ENCODE measurements at places on chromosomes 4 and X. TPM values are rescaled to one million over a fixed set of nuclear protein-coding genes. Genes with fewer than 3 reads are reported as not detected.

DNA sequence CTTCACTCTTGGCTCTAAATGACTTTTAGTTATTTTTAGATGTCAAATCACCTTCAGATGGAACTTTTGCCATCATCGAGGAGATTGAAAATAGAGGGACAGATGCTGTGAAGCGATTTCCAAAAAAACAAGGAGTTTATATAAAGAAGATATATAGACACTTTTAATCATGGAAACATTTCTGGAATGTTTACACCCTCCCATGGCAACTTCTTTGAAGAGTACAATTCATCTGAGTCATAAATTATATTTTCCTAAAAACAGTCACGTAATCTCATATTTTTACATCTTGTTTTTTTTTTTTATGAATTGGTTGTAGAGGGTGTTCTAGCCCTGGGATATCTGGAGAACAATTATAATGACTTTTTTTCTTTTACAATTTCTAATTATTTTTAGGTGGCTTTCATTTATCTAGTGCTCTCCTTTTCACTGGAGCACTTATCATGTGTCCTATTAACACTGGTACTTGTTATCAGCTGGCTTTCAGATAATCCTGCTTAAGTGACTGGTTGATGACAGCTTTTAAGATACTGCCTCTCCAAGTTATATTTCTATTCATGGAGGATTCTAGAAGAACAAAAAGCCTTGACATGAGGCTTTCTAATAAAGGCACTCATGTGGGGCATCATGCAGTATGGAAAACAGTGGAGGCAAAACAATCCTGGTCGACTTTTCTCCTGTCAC is 24.9 kb downstream of the PCDH7 start:
- DNase-seq: no peak

AGTR2 gene
- total RNA-seq: not detected

DNA sequence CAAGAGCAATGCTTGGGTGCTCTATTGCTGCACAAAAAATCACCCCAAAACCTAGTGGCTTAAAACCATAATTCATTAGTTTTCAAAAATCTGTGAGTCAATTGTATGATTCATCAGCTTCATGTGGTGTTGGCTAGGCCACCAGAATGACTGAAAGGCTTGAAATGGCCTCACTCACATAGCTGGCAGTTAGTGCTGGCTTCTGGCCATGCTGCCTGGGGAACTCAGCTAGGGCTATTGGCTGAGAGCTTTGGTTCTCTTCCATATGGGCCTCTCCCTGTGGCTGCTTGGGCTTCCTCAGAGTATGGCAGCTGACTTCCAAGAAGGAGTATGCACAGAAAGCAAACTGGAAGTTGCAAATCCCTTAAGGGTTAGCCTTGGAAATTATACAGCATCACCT is 3.1 kb upstream of the MTMR1 start:
- DNase-seq: no peak

LANCL3 gene
- 2.4 TPM for total RNA-seq

LONRF3 gene
- total RNA-seq: 2.3 TPM

DNA sequence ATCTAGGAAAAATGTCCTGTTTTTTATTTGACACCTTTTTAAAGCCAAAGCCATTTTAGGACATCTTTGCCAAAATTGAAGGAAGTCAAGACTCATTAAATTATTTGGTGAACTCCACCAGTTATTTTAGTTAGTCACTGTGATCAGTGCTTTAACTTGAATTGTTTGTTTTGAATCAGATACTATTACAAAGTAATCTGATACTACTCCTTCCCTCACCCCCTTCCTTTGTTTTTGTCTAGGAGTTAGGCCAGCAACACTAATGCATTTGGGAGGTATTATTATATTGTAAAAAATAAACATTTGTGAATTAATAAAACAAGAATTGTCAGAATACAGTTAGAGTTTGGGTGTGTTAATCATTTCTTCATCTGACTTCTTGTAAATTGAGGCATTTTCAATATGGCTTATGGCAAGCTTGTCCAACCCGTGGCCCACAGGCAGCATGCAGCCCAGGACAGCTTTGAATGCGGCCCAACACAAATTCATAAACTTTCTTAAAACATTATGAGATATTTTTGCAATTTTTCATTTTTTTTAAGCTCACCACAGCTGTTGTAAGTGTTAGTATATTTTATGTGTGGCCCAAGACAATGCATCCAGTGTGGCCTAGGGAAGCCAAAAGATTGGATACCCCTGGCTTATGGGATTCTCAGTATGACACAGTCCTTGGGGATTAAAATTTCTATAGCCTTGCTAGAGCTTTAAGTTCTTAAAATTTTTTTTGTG is 182.2 kb downstream of the BMPR1B start:
- no peak for DNase-seq

DNA sequence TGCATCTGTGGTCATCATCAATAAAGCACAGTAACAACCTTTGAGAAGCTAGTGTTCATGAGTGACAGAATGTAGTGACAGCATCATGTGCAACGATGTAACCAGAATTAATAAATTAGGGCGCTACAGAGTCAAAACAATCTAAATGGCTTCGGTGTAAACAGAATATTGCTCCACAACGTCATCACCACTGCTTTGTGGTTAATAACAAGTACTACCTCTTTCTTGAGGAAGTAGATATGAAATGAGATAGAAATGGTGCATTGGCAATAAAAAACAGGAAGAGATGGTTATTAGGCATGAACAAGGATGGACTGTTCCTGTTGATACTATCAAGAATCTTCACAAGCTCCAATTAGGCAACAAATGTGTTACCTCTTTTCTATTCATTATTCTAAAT is 8.7 kb upstream of the PDHA2 start:
- no peak for DNase-seq
